Hepatic stellate cell (primary cell): ENCODE measurements at places on chromosomes 4 and X.
A peak's percentile ranks its signal among the peaks of the same experiment; 100 is the strongest.

DNA sequence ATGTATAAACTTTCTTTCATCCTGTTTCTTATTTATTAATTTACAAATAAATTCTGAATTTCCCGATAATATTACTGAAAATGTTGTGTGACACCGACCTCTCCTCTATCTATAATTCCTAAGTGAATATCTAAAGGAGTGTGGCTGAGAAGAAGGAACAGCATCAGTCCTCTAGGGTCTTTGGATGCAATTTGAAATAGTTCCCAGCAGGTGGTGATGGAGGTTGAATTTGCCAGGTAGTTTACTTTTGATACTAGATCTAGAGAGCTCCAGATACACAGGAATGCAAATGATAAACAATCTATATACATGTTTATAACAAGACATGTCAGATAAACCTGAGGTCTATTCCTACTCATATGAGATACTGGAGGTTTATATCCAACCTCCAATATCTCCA, 305.4 kb downstream of the PCDH18 start:
- peak; percentile 4 for DNase-seq

DNA sequence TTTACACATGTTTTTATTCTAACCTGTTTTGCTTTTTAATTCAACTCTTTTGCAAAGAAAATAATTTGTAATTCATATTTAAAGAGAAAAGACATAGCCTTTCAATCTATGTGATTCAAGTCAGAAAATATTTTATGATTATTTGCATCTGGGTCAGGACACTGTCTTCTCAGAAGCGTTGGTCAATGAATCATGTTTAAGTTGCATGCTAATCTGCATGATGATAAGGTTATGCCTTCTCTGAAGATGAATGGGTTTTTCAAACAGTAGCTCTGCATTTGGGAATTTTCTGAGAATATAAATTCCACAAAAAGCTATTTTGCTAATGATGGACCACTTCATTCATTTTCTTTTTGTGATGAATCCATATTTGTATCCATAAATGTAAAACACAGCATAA, 282.5 kb downstream of the TMA16 start:
- no peak for DNase-seq

- DNase-seq, result no peak
These were observed 278.3 kb downstream of the TECRL start for GRCh38 chr4:64130907-64131306.

- DNase-seq, result no peak
These were observed 181.4 kb downstream of the RPA4 start for GRCh38 chrX:97065066-97065465.

GRCh38 chr4:8580321-8581093, at the start of gene GPR78:
GPR78 (plus strand) TSS chr4:8580392; CDS start chr4:8580983, 591 bp downstream.
- peak; percentile 54 for DNase-seq

GRCh38 chr4:76207549-76207948, 6.1 kb downstream of the SCARB2 start:
- DNase-seq, result no peak

- no peak for DNase-seq
These were observed 120.2 kb downstream of the FAM53A start for GRCh38 chr4:1563768-1564485.

GRCh38 chr4:109754093-109754857, 24.4 kb upstream of the PLA2G12A start:
- no peak for DNase-seq

- DNase-seq, result peak; percentile 30
These were observed 4.9 kb downstream of the PLAC8 start for GRCh38 chr4:83109480-83110222.

- DNase-seq, result no peak
These were observed 40.1 kb downstream of the USP46 start for GRCh38 chr4:52618795-52619590.

GRCh38 chr4:136369073-136369472, 1163.2 kb downstream of the PCDH18 start:
- peak; percentile 5 for DNase-seq

DNA sequence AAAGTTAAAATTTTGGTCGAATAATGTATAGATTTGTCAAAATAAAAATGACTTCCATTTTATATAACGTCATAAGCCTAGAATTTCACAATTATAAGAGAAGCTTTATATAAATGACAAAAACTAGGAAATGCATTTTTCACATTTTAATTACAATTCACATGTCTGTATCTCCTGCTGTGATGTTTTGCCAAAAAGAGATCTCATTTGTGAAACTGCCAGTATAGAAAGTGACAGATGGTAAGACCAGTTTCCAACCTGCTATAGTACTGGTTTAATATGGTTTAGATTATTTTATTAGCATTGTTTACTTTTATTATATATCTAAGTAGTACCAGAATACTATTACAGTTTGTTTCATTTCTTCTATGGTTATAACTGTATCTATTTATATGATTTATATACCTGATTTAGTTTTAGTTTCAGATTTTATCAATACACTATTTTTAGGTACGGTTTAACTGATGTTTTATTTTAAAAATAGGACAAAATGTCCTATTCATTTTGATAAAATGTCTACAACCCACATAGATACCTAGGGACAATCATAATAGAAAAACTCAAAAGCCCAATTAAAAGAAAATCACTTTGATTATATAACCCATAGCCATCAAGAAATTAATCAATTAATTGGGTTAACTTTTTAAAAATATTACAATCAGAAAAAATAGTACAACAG, 5.4 kb upstream of the CCSER1 start:
- DNase-seq, result no peak

DNA sequence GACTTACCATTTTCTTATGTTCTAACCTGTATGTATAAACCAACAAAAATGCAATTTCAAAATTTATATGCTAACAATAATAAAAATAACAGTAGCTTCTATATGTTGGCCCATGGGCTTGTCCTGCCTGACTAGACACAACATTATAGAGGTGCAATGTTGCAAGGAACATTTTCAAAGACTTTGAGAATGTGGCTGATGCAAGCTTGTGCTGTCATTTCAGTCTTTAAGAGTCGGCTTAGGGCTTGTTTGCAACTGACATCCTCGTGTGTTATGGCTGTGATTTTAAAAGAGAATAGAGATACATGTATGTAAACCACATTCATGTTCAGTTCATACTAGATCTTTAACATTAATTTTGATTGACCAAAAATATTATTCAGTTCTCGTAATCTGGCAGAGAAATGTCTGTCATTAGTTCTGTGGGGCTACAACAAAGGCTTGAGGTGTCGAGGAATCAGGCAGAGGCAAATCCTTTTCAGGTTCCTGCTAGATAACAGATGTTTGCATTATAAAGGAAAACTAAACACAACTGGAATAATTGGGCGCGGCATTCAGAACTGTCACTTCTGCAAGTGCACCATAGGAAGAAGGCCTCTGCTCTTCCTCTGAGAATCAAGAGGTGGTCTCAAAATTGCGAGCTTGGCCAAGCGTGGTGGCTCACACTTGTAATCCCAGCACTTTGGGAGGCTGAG, 13.1 kb downstream of the TMSB4X start:
- DNase-seq, result no peak

- peak; percentile 31 for DNase-seq
These were observed 5.1 kb upstream of the GABRQ start for GRCh38 chrX:152632445-152633097.

- no peak for DNase-seq
These were observed 307.5 kb upstream of the GNPDA2 start for GRCh38 chr4:45033676-45034419.

DNA sequence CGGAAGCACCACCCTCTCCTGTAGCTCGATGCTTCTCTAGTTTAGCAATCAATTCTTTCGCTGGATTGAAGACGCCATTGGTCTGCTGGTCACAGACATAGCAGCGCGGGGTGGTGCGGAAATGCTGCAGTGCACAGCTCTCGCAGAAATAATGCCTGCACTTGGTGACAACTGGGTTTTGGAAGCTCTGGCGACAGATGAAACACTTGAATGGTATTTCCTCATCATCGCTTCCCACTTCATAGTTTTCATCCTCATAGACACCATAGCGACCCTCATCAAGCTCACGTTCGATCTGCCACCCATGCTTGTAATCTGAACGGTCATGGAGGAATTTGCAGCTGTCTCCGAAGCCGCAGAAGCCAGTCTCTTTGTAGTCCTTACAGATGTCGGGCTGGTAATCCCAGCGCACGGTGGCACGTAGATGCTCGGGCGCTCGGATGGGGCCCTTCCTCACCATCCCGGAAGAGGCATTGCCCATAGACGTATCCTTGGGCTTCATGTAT, 854 bp downstream of the RNF113A start:
- DNase-seq, result peak; percentile 16

DNA sequence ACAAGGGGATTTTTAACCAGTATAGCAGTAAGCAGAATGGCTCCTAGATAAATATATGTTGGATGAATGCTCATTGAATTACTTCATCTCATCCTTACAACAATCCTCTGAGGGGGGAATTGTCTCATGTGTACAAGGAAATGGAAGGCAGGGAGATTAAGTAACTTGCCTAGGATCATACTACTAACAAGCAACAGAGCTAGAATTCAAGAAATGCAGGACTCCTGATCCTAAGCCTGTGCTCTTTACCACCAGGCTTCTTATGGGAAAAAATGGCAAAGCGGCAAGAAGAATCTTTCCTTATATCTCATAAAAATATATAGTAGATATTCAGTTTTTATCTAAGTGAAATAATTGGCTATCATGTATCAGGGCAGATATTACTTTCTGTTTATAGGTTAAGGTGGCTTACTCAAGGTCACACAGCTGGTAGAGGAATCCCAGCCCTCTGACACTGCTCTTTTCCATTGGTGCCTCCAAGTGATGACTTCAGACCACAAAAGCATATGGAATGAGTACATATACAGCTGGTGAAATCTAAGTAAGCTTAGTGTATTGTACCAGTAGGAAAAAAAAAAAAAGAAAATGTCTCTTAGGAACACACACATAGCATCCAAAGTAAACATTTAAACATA, 2.1 kb downstream of the ABHD18 start:
- no peak for DNase-seq

DNA sequence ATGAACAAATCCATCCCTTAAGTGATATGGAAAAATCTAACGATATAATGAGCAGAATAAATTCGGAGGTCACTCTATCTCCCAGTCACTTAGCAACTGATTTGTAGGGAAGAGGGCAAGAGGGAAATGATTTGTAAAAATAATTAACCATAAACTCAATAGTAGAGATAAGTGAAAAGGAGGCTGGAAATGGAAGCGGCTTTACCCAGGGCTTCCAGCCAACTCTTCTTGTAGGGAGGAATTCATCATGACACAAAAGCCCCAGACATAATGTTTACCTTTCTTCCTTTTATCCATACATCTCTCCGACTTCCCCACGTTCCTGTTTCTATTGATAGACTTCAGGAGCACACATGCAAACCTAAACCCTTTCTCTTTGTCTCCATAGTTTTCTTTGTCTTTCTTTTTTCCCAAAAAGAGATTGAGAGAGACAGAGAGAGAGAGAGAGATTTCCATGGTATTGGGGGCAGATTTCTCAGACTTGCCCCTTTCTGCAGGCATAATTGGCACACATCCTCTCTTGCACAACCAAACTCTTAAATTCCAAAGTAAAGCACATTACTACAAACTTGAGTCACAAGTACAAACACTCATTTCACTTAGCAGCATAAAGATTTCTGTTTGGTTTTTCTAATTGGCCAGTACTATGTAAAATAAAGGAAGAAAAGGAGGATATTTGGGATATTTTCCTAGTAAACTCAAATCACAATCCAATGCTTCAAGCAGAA, 140.9 kb downstream of the MAPK10 start:
- no peak for DNase-seq

GRCh38 chr4:13612569-13612968, 15.0 kb downstream of the BOD1L1 start:
- no peak for DNase-seq

GRCh38 chrX:555725-556666, 74.6 kb upstream of the SHOX start:
- DNase-seq, result no peak

DNA sequence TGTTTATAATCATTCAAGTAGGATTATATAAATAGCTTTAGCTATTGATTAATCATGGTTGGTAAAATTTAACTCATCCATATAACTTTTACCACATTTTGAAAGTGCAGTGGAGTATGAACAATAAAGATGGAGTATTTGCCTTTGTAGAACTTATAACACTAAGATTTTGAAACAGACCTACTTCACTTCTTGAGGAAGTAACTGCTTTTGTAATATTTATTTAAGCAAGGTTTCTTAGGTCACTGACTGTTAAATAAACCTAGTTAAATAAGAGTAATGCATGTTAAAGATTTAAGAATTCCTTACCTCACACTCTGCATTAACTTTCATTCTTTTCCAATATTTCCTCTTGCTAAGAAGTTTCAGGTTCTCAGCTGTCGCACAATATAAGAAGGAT, 242.5 kb downstream of the CFAP299 start:
- no peak for DNase-seq

DNA sequence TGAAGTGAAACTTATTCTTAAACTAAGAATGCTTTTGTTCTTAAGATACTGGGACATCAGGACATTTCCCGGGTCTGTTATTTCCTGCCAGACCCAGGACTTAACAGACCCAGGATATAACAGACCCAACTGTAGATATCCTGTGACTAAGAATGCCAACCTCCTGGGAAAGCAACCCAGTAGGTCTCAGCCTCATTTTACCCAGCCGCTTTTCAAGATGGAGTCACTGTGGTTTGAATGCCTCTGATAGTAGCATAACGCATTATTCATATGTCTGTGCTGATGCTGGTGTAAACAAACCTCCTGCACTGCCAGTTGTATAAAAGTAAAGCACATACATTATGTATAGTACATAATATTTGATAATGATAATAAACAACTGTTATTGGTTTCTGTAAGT, 185.8 kb upstream of the GPRIN3 start:
- DNase-seq, result no peak

DNA sequence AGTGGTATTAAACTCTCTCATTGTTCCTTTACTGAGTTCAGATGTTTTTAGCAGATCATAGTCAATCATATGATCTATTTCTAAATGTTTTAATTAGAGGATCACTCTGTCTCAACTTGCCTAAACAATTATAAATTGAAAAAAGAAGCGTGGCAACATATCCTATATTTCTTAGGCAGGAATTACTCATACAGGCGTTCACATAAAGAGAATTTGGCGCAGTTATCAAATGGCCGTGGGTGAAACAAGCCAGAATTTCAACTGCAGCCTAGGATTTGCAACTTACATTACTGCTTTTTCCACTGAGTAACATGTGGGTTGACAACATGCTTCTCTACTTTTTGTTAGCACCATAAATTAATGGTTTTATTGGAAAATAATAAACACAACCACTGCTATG, 141.3 kb downstream of the CPE start:
- no peak for DNase-seq
